ENCODE measurements at places on chromosomes 16 and 17.

- no peak for DNase-seq
Observed at GRCh38 chr16:22687031-22687530, 126.9 kb upstream of the HS3ST2 start.

DNA sequence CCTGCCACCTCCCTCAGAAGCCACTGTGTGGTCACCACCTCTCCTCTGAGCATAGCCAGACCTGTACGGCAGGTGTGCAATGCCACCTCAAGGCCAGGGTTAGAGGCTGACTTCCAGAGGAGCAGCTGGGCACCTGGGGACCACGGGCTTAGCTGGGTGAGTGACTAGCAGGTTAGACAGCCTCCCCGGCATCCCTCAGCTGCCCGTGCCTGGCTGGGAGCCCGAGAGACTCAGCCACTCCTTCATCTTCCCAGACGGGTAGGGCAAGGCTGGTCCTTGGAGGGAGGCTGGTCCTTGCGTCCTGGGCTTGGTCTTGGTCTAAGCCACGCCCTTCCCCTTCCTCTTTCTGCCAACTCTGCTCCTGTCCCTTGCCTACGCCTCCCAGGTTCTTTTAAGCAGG, 7.8 kb downstream of the CRHR1 start:
- no peak for DNase-seq

DNA sequence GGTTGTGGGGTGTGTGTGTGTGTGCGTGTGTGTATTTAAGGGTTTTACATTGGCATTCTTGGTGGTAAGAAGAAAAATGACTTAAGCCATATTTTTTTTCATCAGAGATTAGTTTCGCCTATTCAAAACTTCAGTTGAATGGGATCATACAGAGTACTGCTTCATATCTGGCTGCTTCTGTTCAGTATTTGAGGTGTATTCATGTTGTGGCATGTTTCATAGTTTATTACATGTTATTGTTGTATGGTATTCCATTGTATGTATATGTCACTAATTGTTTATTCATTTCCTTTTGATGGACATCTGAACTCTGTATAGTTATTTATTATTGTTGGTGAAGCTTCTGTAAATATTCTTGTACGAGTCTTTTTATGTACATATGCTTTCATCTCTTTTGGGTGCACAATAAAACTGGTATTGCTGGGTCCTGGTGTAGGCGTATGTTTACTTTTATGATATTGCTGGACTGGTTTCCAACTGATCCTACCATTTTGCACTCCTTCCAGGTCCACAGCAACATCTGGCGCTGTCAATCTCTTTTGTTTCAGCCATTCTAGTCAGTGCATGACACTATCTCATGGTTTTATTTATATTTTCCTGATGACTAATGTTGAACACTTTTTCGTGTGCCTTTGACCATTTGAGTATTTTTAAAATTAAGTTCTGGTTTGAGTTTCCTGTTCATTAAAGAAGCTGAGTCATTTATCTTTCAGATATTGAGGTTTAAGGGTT, 77.4 kb upstream of the MAF start:
- no peak for DNase-seq

DNA sequence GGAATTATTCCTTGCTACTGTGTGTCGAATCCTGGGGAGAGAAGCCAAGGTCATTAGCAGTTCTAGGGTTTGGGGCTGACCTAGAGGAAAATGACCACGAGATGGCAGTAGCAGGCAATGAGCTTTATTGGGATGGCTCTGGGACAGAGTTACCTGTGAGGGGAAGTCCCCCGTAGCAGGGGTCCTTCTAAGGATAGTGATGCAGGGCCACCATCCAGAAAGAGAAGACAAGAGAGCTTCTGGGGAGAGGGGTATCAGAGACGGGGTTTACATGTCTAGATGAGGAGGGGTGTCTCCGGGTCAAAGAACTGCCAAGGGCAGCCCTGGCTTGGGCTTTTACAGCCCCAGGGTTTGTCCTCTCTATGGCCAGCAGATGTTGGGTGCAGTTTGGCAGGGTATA, 6.4 kb upstream of the GGT6 start:
- DNase-seq = peak; percentile 72

DNA sequence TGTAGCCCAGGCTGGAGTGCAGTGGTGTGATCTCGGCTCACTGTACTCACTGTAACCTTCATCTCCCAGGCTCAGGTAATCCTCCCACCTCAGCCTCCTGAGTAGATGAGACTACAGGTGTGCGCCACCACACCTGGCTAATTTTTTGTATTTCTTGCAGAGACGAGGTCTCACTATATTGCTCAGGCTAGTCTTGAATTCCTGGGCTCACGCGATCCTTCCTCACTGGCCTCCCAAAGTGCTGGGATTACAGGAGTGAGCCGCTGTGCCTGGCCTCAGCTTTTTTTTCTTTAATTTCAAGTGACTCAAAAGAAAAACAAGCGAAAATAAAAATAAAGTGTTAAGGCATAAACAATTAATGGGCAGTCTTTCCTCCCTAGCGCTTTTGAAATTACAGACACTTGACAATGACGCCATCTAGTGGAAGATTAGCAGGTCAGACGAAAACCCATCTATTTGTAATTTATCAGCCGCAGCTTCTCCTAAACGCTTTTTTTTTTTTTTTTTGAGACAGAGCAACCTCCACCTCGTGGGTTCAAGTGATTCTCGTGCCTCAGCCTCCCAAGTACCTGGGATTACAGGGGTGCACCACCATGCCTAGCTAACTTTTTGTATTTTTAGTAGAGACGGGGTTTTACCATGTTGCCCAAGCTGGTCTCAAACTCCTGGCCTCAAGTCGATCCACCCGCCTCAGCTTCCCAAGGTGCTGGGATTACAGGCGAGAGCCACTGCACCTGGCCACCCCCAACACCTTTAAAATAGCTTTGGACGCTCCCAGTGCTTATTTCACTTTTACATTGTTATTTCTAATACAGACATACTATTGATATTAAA, 28.1 kb upstream of the PECAM1 start:
- peak; percentile 79 for DNase-seq

GRCh38 chr16:361341-361871, 8.9 kb upstream of the AXIN1 start:
- no peak for DNase-seq

GRCh38 chr17:30372755-30373154, 6.0 kb upstream of the CPD start:
- peak; percentile 82 for DNase-seq

DNA sequence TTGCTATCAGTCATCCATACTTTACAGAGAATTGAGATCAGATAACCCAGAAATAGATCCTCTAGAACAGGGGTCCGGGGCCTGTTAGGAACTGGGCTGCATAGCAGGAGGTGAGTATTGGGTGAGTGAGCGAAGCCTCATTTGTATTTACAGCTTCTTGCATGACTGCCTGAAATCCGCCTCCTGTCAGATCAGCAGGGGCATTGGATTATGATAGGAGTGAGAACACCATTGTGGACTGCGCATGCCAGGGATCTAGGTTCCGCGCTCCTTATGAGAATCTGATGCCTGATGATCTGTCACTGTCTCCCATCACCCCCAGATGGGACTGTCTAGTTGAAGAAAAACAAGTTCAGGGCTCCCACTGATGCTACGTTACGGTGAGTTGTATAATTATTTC, 13.0 kb upstream of the SCIMP start:
- no peak for DNase-seq

GRCh38 chr17:33014751-33015150, 23.1 kb downstream of the SPACA3 start:
- no peak for DNase-seq

- no peak for DNase-seq
Observed at GRCh38 chr17:66549731-66550207, 247.4 kb downstream of the PRKCA start.

DNA sequence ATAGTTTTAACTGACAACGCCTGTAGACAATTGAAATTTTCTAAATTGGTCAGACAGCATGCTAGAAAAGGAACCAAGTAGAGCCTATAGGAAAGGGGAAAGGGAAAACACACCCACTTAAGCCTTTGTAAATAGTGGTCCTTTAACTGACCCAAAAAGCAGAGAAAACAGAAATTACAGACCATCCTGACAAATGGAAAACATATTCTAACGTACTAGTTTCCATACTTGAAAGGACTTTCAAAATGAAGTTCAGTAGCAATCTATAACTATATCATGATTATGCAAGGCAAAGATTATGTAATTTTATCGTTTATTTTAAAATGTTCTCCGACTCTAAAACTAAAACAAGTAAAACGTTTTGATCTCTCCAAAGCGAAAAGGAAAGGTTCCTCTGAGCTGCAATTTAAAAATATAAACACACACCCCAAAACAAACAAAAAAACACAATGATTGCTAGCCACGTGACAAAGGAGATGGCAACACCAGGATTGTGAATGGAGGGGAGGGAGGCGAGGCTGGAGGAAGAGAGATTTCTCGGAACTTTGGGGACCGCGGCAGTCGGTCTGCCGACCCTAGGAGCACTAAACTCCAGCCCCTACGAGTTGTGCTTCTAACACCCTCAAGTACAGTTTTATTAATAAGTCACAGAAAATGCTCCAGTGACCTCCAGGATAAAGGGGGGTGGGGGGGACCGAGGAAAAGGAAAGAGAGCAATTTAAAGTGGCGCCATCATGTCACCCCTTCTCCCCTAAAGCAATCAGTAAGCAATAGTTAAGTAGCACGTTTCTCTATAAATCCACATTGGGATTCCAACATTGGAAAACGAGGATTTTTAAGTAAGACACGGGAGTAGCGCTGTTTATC, 1.7 kb downstream of the KANSL1 start:
- peak; percentile 51 for DNase-seq

- peak; percentile 70 for DNase-seq
Observed at GRCh38 chr17:66165537-66166123, 26.3 kb downstream of the CEP112 start.

DNA sequence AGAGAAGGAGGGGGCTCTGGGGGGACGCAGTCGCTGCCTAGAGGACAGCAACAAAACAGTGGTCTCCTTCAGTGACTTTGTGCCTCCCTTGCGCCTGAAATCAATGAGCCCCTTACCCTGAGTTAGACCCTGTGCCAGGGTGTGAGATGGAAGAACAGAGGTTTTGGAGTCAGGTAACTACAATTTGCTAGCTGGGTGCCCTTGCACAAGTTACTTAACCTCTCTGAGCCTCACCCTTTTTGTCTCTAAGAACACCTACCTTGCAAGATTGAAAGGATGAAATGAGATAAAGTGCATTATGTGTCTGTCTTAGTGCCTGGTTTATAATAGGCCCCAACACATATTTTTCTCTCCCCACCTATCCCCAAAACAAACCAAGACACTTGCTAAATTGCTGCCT, 9.9 kb downstream of the RND2 start:
- no peak for DNase-seq

- DNase-seq = peak; percentile 15
Observed at GRCh38 chr17:33328129-33328528, 35.0 kb upstream of the ASIC2 start.

GRCh38 chr17:16933317-16934132, 38.4 kb downstream of the TNFRSF13B start:
- DNase-seq = no peak

GRCh38 chr17:66885417-66885816, 50.5 kb downstream of the CACNG5 start:
- peak; percentile 31 for DNase-seq

- no peak for DNase-seq
Observed at GRCh38 chr16:3122926-3123570, 10.7 kb downstream of the ZNF205 start.

DNA sequence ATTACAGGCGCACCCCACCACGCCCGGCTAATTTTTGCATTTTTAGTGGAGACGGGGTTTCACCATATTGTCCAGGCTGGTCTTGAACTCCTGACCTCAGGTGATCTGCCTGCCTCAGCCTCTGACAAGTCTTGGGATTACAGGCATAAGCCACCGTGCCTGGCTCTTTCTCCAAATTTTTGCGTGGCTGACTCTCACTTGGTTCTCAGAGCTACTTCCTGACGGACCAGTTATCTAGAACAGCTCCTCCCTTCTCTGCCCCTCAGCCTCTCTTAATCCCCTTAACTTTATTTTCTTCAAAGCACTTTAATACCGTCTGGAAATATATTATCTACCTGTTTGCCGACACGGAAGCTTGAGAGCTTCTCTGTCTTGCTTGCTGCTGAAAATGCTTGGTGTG, 4.2 kb downstream of the YPEL2 start:
- no peak for DNase-seq

DNA sequence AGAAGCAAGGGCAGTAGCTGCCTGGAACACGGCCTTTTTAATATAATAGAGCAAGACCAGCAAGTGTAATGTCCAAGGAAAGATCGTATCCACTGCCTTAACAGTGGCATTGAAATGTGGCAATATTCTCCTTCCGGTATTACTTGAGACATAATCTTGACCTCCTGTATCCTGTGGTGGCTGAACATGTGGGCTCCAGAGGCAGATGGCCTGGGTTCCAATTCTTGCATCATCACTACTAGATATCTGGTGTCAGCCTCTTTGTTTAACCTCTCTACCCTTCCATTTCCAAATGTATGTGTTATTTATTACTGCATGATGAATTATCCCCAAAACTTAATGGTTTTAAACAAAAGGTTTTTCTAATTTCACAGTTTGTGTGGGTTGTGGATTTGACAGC, 3.5 kb upstream of the CDYL2 start:
- no peak for DNase-seq

GRCh38 chr17:10931133-10931532, 93.2 kb upstream of the PIRT start:
- no peak for DNase-seq

GRCh38 chr16:46783800-46784199, 35.7 kb upstream of the MYLK3 start:
- DNase-seq = no peak

DNA sequence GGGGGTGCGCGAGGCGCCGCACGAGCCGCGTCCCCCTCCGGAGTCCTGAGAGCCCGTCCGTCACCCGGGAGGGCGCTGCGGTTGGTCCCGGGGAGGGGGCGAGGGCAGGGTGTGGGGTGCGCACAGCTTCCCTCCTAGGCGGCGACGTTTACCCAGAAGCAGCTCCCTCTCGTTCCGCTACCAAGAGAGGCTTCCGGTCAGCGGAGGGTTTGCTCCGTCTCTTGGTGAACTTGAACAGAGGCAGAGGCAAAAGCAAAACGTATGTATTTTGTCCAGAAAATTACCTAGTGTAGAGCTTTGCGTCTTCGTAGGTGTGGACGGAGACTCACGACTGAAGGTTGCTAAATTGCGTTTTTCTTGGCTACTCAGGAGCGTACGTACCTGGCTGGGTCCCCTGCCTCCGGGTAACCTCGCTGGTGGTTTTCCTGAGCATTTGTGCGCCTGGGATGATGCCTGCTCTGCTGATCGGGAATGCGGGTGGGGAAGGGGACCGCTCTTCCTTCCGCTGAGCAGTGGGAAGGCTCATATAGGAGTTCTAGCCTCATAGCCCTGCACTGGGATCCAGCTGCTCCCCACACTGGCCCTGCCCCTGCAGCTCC, 833 bp downstream of the WSCD1 start:
- no peak for DNase-seq

- DNase-seq = no peak
Observed at GRCh38 chr17:78979780-78980623, at the start of gene LGALS3BP. TSS of gene LGALS3BP (minus strand) at chr17:78979923. CDS start at chr17:78977191, 2,732 bp downstream.

- no peak for DNase-seq
Observed at GRCh38 chr17:35774499-35774898, 13.8 kb downstream of the C17orf50 start.

GRCh38 chr16:27972500-27972899, 91.0 kb downstream of the GSG1L start:
- DNase-seq = peak; percentile 76

GRCh38 chr17:17781591-17782496, 54.9 kb downstream of the SREBF1 start:
- no peak for DNase-seq

- DNase-seq = no peak
Observed at GRCh38 chr16:67902831-67903230, 9.8 kb downstream of the PSKH1 start.
